ENCODE measurements at places on chromosomes 7 and 10.

DNA sequence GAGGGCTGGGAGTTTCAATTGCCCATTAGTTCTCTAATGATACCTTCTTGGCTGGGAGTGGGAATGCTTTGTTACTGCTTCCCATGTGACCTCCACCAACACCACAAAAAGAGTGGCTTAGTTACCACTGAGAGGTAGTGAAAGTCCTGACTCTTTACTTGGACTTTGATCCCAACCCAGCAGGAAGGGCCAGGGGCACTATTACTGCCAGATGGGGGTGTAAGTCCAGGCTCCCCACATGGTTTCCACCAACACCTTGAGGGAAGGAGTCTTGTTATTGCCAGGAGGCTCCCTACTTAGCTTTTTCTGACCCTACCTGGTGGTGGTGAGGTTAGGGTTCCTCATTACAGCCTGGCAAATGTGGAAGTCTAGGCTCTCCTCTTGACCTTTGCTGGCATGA lies 11.4 kb downstream of the GGCT start:
- no peak for DNase-seq

DNA sequence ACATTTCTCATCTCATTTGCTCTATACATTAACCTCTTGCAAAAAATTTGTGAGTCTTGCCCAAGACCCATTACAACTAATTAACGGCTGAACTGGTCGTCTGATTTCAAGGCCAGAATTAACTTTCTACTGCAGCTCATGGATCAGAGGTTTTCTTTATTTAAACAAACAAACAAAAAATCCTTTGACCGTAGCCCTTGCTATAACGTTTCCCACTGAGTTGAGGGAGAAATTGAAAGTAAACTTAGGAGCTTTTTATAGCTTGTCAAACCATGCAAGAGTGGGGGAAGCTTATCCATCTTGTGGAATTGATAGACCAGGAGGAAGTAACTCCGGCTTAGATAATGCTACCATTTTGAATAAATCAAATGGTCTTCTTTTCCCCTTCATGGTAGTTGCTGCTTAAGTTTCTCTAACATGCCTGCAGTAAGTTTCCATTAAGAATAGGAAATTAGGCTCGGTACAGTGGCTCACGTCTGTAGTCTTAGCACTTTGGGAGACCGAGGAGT lies 3.3 kb downstream of the SRGN start:
- no peak for DNase-seq

DNA sequence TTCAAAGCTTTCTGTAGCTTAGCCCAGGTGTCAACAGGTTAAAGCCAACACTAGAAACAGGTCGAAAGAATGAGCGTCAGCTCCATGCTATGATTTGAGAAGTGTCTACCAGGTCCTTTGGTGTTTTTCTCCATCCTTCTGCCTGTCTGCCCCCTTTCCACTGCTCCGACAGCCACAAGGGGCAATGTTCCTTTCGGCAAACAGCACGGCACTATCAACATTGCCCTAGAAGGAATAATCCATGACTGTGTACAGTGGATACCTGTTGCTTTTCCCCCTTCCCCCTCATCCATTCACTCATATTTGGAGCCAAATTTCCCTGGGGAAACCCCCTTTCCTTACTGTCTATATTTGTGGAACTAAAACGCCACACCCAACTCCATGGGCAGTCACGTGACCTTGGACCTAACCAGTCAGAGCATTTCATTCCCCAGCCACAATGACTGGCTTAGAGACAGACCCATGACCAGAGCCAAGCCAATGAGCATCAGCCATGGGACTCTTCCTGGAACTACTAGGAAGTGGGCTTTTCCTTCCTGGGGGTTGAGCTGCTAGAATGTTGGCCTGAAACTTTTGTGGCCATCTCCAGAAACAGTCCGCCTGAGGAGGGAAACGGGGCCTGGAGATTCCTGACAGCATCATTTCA lies 51.5 kb downstream of the AFAP1L2 start:
- DNase-seq: no peak

DNA sequence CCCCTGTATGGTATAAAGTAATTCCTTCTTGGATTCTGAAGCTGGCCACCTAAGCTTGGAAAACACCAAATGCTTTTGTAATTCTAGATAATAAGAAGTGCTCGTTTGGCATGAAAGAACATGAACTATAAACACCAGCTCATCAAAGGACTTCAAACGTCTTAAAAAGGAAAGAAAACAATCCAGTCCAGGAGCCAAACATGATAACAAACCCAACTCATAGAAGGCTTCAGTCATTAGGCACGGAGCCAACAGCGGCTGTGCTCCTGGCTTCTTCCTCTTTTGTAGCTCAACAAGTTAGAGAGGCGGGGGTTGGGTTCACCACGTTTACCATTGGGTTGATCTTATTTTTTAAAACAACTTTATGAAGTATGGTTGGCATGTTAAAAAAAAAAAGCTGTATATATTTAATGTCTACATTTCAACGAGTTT lies 56.4 kb upstream of the ECHDC3 start:
- DNase-seq: no peak

- DNase-seq: no peak
These were observed 70.9 kb downstream of the WIPF3 start for GRCh38 chr7:29877196-29877595.

DNA sequence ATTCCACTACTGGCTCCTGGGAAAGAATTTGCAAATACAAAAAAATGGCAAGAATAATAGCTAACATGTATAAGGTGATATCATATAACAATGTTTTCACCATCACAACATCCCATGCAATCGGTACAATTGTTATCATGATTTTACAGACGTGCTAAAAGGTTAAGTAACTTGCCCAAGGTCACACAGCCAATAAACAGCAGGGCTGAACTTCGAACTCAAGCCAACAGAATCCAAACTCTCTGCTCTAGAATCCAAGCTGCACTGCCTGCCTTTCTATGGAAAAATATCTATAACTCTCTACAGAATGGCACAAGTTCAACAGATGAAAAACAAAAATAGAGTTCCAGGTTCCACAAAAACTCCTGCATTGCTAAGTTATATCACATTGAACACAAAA lies 160.9 kb downstream of the PARD3 start:
- DNase-seq: no peak

GRCh38 chr7:56026538-56026937 lies 24.7 kb downstream of the PSPH start:
- no peak for DNase-seq

- no peak for DNase-seq
These were observed 94.1 kb upstream of the ZNF800 start for GRCh38 chr7:127486654-127487053.

GRCh38 chr7:102974366-102975236 lies 61.8 kb downstream of the LRRC17 start:
- DNase-seq: no peak

DNA sequence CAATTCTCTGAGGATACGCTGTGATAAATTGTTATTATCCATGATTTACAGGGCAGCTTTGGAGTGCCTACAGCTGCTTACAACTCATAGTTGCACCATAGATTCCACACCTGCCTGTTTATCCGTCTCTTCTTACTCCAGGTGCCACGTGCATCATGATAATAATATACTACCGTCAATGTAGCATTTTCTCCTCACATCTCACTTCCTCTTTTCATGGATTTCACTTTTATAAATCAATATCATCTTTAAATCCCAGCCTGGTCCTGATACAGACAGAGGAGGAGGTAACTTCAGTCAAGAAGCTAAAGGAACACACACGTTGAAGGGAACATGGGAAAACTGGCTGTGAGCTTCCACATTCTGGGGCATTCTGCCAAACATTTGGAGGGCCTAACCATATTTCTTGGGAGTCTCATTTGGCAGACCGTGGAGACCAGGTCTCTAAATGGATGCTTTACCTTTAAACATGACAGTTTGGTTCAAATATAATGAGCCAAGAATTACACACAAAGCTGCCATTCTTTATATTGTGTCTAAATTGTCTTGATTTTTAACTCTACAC lies 2.4 kb downstream of the CH25H start:
- DNase-seq: no peak

DNA sequence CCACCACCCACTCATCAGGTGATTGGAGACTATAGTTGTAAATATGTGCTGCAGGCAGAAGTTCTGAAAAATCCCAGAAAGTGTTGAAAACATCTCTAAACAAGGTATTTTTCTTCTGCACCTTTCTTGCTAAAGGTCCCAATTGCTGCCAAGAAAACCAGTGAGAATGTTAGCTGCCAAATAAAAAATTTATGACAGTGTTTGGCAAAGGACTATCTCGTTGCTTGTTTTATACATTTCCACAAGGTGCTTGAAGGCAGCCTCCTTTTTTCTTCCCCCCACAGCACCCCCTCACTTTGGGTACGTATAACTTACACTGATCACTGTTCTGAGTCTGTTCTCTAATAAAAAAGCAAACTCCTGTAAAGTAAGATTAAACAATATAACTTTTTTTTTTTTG lies 158.6 kb upstream of the TCF7L2 start:
- DNase-seq: no peak

GRCh38 chr7:44377134-44377463 lies 51.7 kb upstream of the CAMK2B start:
- DNase-seq: no peak

GRCh38 chr10:132924046-132924952 lies 18.1 kb downstream of the CFAP46 start:
- DNase-seq: no peak

DNA sequence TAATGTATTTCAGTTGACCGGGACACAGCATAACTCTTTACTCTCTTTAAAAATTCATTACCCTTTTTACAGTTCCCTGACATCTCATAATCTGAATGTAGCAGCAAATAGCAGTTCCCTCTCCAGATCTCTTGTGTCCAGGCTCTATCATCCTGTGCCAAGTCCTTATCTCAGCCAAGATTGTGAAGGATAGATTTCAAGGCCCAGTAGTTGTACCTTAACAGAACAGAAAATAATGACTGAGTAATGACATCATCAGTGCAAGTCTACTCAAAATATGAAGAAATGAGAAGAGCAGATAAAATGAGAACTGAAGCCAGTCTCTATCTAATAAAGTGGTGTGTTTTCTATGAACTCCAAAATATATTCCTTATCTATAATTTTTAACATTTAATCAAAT lies 92.6 kb downstream of the TFEC start:
- no peak for DNase-seq

DNA sequence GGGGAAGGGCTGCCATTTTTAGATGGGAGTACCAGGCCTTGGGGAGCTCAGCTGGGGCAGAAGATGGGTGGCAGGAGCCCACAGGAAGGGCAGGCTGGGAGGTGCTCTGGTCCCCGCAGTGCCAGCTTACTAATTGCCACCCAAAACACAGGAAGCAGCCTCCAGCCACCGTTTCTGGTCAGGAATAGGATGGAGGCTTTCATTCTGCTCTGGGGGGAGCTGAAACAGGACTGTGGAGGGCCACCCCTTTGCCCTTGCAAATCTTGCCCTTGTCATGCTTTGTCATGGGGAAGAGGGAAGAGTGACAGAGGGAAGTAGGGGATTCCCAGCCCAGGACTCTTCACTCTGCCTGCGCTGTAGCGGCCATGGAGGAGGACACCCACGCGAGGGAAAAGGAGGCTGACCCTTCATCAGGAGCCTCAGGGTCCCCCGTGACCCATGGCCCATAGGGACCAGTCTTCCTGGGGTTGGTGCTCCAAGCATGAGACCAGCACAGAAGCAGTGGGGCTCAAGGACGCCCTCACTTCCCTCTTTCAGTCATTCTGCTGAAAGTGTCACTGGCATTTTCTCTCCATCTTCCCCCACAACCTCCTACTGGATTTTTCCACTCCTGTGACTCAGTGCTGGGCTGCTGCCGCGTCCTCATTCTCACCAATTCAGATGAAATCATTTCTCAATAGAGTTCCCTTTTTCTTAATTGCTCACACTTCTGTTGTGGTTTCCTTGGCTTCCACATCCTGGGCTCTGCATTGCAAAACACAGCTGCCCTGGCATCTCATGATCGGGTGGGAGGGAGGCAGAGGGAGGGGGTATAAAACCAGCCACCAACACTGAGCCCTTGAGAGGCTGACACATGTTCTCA lies 61.9 kb downstream of the MKI67 start:
- DNase-seq: no peak

DNA sequence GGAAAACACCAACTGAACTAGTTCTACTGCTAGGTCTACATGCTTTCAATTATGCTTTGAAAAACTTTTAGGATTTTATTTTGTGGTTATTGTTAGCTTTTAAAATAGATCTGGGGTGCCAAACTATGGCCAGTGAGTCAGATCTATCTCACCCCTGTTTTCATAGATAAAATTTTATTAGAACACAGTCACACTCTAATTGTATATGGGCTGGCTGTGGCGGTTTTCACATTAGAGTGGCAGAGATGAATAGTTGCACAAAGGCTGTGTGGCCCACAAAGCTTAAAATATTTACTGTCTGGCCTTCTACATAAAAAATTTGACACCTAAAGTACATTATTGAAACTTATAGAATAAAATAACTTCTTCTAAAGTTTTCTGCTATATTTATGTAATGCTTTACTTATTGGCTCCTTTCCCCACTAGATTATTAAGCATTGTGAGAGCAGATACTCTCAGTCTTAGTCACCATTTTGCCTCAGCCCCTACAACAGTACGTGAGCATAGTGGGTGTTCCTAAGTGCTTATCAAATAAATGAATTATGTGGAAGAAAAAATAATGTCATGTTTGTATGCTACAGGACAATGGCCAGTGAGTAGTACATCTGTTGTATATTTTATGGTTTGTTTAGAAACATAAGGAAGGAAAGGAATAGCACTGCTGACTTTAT lies 5.4 kb upstream of the SUV39H2 start:
- no peak for DNase-seq

DNA sequence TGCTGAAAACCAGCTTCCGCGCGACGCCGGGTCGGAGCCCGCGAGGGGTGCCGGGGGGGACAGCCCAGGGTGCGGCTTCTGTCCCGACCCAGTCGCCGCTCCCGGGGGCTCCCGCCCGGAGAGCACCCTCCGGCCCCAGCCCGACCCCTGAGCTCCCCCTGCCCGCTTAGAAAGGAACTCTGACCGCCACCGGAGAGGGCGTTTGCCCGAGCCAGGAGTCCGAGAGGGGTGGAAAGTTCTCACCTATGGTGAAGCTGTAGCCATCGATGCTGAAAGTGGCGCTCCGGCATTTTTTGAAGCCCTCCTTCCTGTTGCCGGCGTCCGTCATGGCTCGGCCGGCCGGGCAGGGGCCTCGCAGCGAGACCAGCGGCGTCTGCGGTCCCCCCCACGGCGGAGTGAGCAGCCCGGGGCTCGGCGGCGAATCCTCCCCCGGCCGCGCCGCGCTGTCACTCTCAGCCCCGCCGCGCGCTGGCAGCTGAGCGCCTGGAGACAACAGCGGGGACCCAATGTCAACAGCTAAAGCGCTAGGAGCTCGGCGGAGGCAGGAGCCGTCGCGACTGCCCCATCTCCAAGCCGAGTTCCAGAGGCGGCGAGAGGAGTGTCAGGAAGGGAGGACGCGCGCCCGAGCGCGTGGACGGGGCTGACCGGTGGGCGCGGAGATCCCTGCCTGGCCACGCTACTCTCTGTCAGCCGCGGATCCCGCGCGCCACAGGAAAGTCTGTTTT lies 191.6 kb downstream of the LSM5 start:
- DNase-seq: no peak

- no peak for DNase-seq
These were observed 125.7 kb upstream of the CXCL12 start for GRCh38 chr10:44510379-44511115.

- no peak for DNase-seq
These were observed 87.6 kb downstream of the CARD11 start for GRCh38 chr7:2956076-2956475.

GRCh38 chr7:77753173-77753572 lies 45.1 kb downstream of the TMEM60 start:
- DNase-seq: no peak

All from T-helper 2 cell (primary cell).